A549 treated with RU486 at 1 μM for 4 hours (cell line): ENCODE measurements at places on chromosomes 2 and 18. TPM values are rescaled to one million over a fixed set of nuclear protein-coding genes. Genes with fewer than 3 reads are reported as not detected.

Gene MSH2
- total RNA-seq: 27.2 to 54.5 TPM (median 43.6 TPM) in 5 replicates

Gene SGPP2
- 0.11 to 0.33 TPM (median 0.20 TPM) in 5 replicates for total RNA-seq

Gene GATA6
- 2.0 to 2.9 TPM (median 2.6 TPM) in 5 replicates for total RNA-seq

Gene ITGAV
- 41.4 to 96.4 TPM (median 82.3 TPM) in 5 replicates for total RNA-seq

Gene ZSWIM2
- total RNA-seq: not detected in 5 replicates

Gene HOXD11
- 7.6 to 9.1 TPM (median 8.0 TPM) in 5 replicates for total RNA-seq

Gene NAT8
- not detected in 5 replicates for total RNA-seq

Gene EIPR1
- 40.3 to 43.2 TPM (median 42.0 TPM) in 5 replicates for total RNA-seq

Gene ARHGEF4
- total RNA-seq: 5.8 to 8.7 TPM (median 6.7 TPM) in 5 replicates

Gene KCNE4
- total RNA-seq: 0.63 to 1.2 TPM (median 0.79 TPM) in 5 replicates

Gene INHBB
- total RNA-seq: 12.2 to 18.9 TPM (median 15.7 TPM) in 5 replicates

Gene DDX18
- total RNA-seq: 71.7 to 79.5 TPM (median 75.4 TPM) in 5 replicates

Gene ALPG
- total RNA-seq: 0.08 to 0.30 TPM (median 0.14 TPM) in 5 replicates

Gene MMADHC
- 58.1 to 102 TPM (median 87.8 TPM) in 5 replicates for total RNA-seq

Gene RRM2
- 185 to 280 TPM (median 213 TPM) in 5 replicates for total RNA-seq

Gene TOGARAM2
- total RNA-seq: 0.09 to 0.20 TPM (median 0.18 TPM) in 4 of 5 replicates, not detected in the other

Gene AMER3
- not detected in 5 replicates for total RNA-seq

Gene MEP1B
- 0.06 TPM in 1 of 5 replicates, not detected in the others for total RNA-seq

Gene DYNAP
- total RNA-seq: not detected in 5 replicates

Gene IL37
- not detected in 5 replicates for total RNA-seq

Gene IKZF2
- 0.06 to 0.72 TPM (median 0.12 TPM) in 5 replicates for total RNA-seq

Gene MYO5B
- 10.2 to 15.1 TPM (median 12.8 TPM) in 5 replicates for total RNA-seq

Gene AOX1
- 2.8 to 3.8 TPM (median 3.6 TPM) in 5 replicates for total RNA-seq

Gene PLGLB1
- 0.37 to 1.5 TPM (median 0.84 TPM) in 5 replicates for total RNA-seq

Gene DHRS9
- total RNA-seq: 2.8 to 5.8 TPM (median 3.7 TPM) in 5 replicates

Gene DLX1
- total RNA-seq: 3.5 to 4.3 TPM (median 3.9 TPM) in 5 replicates

Gene TFCP2L1
- total RNA-seq: 0.95 to 1.3 TPM (median 1.2 TPM) in 5 replicates

Gene TMEM200C
- total RNA-seq: 0.07 TPM in 1 of 5 replicates, not detected in the others

Gene DLX2
- 0.23 to 0.75 TPM (median 0.59 TPM) in 5 replicates for total RNA-seq

Gene CYBRD1
- 26.5 to 35.6 TPM (median 31.6 TPM) in 5 replicates for total RNA-seq

Gene LIPG
- total RNA-seq: 0.06 to 0.27 TPM (median 0.20 TPM) in 5 replicates

Gene CLIP4
- 18.2 to 28.6 TPM (median 24.8 TPM) in 5 replicates for total RNA-seq

Gene AQP4
- not detected in 5 replicates for total RNA-seq

Gene MOGAT1
- not detected in 5 replicates for total RNA-seq

Gene MORN2
- total RNA-seq: 41.7 to 49.6 TPM (median 44.8 TPM) in 5 replicates

Gene POMC
- not detected in 5 replicates for total RNA-seq

Gene ATP6V1C2
- 0.06 to 0.30 TPM (median 0.14 TPM) in 5 replicates for total RNA-seq

Gene BBS5
- total RNA-seq: 4.8 to 6.4 TPM (median 5.9 TPM) in 5 replicates

Gene SLC23A3
- 0.19 to 0.90 TPM (median 0.53 TPM) in 5 replicates for total RNA-seq

Gene FBXO15
- 0.54 to 1.6 TPM (median 0.84 TPM) in 5 replicates for total RNA-seq

Gene BOD1L2
- total RNA-seq: not detected in 5 replicates

Gene COLEC12
- 0.02 to 0.05 TPM (median 0.05 TPM) in 3 of 5 replicates, not detected in the others for total RNA-seq

Gene BIN1
- 30.8 to 34.9 TPM (median 32.6 TPM) in 5 replicates for total RNA-seq

Gene RUFY4
- total RNA-seq: not detected in 5 replicates

Gene SULT1C4
- total RNA-seq: 0.08 TPM in 1 of 5 replicates, not detected in the others

Gene KLHL30
- 0.10 to 0.22 TPM (median 0.14 TPM) in 5 replicates for total RNA-seq

Gene FAM237A
- total RNA-seq: not detected in 5 replicates

Gene PSMD14
- total RNA-seq: 84.3 to 147 TPM (median 109 TPM) in 5 replicates

Gene GKN2
- 1.8 to 3.5 TPM (median 2.8 TPM) in 5 replicates for total RNA-seq

Gene STARD6
- not detected in 5 replicates for total RNA-seq

Gene RIT2
- not detected in 5 replicates for total RNA-seq
